GM20000 (cell line): ENCODE measurements at places on chromosomes 1 and 21.

GRCh38 chr1:78029793-78030192 is 16.0 kb upstream of the GIPC2 start:
- DNase-seq, result no peak

- no peak for DNase-seq
These were observed 104.6 kb downstream of the ZSCAN20 start for GRCh38 chr1:33576821-33577599.

- DNase-seq, result no peak
These were observed 130.0 kb upstream of the BACE2 start for GRCh38 chr21:41037936-41038335.

- DNase-seq, result no peak
These were observed 57.5 kb upstream of the PDC start for GRCh38 chr1:186518395-186518794.

DNA sequence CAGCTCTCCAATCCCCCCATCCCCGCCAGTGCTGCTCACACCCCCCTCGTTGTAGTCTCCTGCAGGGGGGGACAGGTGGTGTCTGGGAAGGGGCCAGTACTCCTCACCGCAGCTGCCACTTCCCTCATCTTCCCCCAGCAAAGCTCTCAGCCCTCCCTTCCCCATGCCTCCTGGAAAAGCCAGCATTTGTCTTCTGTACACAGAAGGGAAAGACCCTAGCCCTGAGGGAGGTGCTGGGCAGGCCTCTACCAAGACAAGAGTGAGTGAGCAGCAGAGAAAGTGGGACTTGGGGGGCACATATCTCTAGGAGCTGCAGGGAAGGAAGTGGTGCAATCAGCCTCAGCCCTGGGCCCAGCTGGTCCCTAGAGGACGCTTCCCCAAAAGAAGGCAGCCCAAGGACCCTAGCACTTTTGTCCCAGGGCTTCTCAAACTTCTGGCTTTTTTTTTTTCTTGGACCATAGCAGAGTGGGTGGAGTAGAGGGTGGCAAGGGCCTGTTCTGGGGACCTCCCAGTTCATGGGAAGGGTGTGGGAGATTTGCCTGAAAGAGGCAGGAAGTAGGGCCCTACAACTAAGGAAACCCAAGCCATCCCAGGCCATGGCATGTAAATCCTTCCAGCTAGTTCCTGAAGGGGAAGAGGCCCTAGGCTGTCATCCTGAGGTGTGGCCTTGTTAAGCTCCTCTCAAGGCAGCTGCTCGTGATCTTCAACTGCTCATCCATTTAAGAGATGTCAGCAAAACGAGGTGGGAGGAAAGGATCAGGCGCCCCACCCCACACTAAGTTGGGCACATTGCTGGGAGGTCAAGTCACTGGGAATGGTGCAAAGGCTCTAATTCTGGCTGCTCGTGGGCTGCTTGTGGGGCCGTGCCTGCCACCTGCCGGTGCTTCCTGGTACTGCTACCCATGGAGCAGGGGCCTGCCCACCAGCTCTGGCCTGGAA is 12.6 kb downstream of the ZC3H12A start:
- DNase-seq, result peak; percentile 81

DNA sequence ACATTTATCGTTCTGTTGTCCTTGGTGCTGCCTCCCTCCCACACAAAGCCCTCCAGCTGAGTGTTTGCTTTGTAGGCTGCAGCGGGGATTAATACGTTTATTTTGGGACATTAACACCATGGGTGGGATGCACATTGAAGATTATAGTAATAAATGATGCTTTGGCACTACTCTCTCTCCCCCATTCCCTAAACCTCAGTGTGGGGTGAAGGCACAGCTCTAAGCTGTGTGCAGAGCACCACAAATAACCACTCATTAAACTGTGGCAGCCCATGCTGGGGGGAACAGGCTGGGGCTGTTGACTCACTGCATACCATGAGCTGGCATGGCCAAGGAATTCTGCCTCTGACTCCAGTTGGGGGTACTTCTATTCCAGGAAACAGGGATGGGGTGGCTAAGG is 7.7 kb downstream of the PCP4L1 start:
- DNase-seq, result no peak
